ENCODE measurements at places on chromosomes 13 and 19.

DNA sequence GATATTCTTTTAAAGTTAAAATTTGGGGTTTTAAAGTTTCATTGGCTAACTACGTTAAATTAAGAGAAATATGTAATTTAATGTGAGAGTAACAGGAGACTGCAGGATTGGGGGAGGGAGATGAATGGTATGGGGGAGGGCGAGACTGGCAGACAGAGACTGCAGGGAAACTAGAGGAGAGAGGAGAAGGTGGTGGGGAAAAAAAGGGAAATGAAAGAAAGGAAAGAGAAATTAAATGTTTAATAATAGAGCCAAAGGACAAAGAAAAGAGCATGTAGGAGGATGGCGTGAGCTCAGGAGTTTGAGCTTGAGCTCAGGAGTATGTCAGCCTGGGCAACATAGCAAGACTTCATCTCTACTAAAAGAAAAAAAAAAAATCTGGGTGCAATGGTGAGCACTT is 115.9 kb downstream of the RFC3 start:
- DNase-seq: no peak

DNA sequence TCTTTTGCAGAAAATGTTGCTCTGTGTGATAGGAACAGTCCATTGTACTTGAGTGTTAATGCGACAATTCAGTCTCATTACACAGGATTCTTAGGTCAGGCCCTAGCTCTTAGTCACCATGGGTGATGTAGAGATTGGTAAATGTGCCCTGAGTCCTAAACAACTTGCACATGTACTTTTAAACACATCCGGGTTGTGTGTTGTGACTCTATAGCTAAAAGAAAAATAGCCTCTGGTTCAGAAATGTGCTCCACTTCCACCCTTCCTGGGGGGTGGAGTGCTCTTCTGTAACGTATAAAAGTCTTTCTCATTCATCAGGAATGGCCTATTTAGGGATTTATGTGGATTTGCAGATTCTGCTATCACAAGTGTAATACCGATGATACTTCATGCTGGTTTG is 5.2 kb downstream of the SPATA13 start:
- DNase-seq: no peak

DNA sequence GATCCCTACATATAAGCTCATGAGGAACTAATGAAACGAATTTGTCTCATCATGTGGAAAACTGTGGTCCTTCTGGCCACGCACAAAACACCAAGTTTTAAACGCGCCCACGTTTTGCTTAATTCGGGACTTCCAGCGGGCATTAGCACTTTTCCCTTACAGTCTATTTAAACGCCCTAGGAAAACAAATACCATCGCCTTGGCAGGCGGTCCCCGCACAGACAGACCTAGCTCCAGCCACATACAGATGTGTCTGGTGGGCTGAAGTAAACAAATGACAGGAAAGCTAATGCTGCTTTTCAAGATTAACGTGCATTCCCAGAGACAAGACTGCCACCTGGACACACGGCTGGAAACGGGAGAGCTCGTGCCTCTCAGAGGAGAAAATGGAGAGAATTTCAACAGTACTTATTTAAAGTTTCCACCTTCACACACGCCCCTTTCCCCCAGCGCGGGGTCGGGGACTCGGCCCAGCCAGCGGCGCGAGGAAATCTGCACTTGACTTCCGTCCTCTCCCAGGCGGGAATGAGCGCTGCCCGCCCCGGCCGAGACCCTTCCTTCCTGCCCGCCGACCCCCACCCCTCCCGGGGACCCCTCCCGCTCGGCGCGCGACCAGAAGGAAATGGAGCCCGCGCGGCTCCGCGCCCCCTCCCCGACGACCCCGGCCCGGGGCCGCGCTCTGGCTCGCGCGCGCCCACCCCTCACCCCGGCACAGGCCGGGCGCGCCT is 931 bp downstream of the USP12 start:
- DNase-seq: peak; percentile 7

- DNase-seq: no peak
Measured at GRCh38 chr13:79642596-79642995, 161.6 kb downstream of the NDFIP2 start.

- no peak for DNase-seq
Measured at GRCh38 chr19:31908496-31909225, 436.7 kb upstream of the ZNF507 start.

DNA sequence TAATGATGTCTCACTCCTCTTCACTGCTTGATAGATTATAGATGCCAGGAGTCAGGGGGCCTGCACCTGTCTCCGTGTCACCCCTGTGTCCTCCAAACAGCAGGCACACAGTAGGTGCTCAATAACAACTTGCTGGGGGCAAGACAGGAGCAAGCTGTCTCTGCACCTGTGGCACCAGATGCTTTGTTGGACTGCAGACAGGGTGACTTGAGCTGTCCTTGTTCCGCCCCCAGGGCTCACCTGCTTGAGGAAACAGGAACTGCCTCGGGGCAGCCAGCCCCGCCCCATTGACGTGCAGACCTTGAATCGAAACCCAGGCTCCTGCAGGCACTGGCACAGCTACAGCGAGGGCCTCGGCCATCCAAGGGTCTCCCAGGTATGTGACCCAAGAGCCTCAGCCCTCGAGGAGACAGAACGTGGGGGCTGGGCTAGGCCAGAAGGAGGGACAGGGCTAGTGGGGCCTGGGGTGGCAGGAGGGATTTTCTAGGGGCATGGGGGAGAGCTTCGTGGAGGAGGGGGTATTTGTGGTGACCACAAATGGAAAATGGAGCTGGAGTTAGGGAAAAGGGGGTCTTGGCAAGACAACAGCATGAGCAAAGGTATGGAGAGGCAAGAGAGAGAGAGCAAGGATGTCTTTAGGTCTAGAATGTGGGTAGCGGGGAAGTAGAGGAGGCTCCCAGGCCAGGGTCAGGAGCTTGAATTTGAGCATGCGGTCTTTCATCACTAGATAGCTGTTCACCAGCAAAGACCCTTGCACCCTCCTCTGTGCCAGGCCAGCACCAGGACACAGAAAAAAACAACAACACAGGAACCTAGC is at the start of gene HSH2D:
HSH2D (plus strand) TSS at position 287 of the 817 bp plus-strand sequence. CDS start 5,066 bp downstream, outside the sequence.
- DNase-seq: no peak

DNA sequence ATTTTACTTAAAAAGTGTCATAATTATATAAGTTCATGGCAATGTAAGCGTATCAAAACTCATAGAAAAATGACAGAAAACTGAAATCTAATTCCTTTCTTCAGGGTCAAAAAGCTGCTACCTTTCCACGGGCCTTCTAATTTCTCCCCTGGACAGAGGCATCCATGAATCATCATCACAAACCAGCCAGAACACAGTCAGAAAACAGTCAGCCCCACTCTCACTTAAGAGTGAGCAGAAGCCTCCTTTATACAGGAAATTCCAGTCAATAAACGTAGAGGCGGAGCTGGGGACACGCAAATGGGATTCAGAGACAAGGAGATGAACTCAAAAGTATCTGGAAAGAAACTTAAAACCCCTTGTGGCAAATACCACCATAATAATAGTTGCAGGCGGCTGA is 54.2 kb upstream of the ABCC4 start:
- no peak for DNase-seq

DNA sequence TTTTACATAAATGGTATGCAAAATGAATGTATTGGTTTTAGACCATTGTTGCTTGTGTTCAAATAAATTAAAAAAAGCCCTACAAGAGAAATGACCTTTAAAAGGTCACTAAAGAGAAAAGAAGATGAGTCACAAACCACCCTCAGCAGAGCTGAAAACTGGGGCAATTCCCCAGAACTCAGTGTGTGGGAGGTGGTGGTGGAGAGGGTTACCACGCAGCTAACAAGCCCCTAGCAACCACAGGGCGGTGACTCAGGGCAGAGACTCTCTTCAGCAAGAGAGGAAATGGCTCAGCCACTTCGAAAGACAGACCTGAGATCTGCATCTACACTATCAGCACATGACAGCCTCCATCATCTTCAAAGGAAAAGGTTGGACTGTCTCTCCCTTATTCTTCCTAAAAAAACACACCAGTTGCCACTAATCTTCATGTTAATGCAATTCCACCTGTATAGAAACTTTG is 29.4 kb upstream of the NDFIP2 start:
- peak; percentile 87 for DNase-seq

GRCh38 chr13:98461486-98462240 is 115.2 kb downstream of the STK24 start:
- DNase-seq: no peak

DNA sequence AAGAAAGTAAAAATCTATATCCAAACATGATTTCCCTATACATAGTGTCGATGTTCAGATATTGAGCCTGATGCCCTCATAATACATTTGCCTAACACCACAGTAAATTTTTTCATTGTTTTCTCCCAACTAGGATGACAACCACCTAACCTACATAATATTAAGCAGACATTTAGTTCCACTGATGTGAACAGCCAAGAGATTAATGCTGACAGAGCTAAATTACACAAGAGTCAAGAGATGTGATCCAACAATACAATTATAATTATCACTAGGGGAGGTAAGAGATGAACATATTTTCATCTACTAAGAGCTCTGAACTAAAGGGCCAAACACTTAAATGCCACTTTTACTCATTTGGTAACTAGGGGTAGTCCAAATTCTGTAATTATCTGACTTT is 145.9 kb downstream of the DACH1 start:
- no peak for DNase-seq

DNA sequence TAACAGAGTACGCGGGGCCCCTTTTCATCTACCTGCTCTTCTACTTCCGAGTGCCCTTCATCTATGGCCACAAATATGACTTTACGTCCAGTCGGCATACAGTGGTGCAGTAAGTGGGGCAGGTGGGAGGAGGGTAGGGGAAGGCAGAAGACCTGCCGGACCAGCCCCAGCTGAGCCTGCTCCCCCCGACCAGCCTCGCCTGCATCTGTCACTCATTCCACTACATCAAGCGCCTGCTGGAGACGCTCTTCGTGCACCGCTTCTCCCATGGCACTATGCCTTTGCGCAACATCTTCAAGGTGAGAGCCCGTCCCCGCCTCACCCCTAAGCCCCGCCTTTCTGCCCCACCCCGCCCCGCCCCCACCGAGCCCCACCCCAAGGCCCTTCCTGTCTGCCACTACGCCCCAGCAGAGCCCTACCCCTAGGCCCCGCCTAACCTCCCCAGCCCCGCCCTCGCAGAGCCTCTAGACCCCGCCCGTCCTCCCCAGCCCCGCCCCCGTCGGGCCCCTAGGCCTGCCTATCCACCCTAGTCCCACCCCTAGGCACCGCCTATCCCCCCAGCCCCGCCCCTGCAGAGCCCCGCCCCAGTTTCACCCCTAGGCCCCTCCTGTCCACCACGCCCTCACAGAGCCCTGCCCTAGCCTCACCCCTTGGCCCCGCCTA is 7.7 kb downstream of the NDUFB7 start:
- no peak for DNase-seq

DNA sequence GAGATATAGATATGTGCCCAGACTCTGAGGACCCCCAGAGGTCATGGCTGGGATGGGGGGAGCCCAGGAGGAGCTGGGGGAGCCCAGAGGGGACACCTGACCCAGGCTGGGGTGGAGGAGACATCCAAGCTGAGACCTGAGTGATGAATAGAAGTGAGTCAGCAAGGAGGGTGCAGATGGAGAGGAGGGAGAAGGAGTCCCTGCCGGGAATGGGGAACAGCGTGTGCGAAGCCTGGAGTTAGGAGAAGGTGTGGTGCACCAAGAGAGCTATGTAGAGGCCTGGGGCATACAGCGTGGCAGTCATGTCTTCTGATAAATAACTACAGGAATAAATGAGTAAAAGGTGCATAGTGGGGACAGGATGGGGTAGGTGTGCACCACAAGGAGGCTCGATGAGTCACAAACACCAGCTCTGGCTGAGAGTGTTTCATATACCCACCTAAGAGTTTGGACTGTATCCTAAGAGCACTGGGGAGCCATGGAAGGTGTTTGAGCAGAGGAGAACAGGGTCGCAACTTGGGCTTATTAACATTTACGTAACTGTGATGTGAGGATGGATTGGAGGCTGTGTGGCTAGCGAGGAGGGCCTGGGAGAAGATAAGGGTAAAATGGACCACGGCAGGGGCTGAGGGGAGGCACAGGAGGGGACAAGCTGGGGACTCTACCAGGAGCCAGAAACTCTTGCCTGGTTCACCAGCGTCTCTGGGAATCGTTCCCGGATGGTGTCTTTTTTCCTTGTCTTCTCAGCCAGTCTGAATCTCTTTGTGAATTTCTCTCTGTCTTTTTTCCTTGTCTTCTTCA is 1.4 kb downstream of the CEACAM18 start:
- DNase-seq: no peak

DNA sequence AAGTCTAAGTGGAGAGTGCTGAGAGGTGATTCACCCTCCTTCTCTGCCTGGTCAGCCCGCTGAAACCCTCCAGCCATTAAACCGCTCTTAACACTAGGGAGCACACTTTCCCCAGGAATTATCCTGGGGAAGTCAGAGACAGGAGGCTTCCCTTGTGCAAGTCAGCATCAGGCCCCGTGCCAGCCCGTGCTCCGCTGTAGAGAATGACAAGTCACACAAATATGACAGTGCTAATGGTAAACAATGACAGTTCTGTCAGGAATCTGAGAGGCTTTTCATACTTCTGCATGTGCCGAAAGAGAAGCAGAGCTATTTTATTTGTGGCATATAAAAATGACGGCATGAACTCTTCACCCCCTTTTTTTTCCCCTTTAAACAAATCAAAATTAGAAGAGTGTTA is 816.9 kb upstream of the SLC10A2 start:
- DNase-seq: peak; percentile 16

- DNase-seq: no peak
Measured at GRCh38 chr19:51015691-51016267, 3.7 kb downstream of the KLK10 start.

DNA sequence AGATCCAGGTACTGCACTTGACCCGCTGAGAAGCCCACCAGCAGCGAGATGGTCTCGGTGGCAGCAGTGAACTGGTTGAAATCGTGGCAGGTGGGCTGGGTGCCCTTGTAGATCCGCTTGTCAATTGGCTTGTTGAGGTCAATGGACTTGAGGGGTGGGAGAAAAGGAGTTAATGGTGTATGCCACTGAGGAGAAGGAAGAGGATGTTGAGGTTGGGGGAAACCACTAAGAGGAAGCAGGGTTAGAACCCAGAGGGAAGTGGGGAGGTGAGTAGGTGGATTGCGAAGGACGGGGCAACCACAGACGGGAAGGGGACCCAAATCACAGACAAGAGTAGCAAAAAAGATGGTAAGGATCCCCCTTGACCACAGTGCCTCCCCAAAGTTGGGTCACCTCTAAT is 1.7 kb downstream of the DMWD start:
- peak; percentile 87 for DNase-seq

DNA sequence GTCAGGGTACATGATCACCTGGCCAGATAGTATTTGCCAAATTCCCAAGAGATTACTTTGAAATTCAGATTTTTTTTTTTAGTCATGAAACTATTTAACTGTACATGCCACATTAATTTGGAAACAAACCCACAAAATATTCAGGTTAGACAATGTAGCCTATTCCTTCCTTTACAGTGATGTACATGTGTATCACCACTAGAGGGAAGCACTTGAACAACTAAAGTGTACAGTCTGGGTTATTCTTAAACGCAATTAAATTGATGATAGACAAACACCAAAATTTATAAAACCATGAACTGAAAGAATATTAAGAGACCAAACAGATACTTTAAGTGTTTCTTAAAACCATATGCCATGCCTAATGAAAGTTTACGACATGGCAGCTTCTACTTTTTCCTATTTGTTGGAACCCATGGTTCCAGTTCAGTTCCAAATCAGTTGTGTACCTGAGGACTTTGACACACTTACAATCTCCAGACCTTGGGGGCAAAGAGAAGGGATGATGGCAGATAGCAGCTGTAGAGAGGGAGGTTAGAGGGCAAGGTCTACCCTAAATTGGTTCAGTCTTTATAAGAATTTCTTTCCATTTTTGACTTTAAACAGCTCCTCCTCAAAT is 52.8 kb downstream of the TNFSF13B start:
- peak; percentile 79 for DNase-seq

Data from Kasumi-1 (cell line).